ENCODE measurements at places on chromosomes 5 and 9.

- DNase-seq = no peak
Measured at GRCh38 chr5:137847687-137848086, 20.0 kb upstream of the MYOT start.

GRCh38 chr9:109477258-109478050 is 20.7 kb downstream of the PTPN3 start:
- DNase-seq = no peak

GRCh38 chr5:127313847-127314473 is 23.4 kb downstream of the MEGF10 start:
- no peak for DNase-seq

GRCh38 chr5:113128082-113128481 is 151.5 kb downstream of the DCP2 start:
- DNase-seq = no peak

DNA sequence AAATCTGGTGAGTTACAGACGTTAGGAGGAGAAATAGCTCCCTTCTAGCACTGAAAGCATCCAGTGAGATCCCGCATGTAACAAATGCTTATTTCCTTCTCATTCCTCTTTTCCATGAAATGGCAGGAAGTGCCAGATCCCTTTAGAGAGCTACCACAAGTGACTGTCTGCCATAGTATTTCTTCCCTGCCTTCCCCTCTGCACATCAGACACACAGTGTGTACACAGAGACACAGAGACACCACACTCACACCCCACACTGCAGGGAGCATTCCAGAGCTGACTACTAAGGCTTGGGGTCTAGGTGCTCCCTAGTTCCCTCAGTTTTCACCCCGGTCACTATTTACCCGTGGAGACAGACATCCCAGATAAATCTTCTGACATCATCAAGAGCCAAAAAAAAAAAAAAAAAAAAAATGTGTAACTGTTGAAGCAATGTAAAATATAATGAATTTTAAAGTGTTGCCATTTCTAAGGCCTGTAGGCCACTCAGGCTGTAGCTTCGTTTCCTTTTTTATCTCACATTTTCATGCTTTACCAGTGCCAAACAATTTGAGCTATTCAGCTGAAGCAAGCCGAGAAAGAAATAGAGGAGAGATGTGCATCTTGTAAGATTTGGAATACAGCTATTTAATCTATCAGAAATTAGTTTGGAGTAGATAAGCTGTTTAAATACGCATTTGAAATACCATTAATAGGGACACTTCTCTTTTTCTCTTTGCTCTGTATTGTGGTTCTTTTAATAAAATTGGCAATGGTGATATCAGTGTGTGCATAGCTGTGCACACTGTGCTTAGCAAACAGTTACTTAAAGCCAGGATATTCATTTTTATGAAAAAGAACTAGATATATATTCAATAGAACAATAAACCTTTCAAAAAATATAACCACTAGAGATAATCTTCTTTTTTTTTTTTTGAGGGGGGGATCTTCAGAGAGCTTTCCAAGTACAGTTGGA is 405.5 kb downstream of the PDE4D start:
- no peak for DNase-seq

GRCh38 chr5:3311433-3311832 is 284.2 kb upstream of the IRX1 start:
- DNase-seq = no peak

GRCh38 chr9:115035841-115036612 is 81.9 kb downstream of the TNC start:
- no peak for DNase-seq

GRCh38 chr5:75964008-75964407 is 119.2 kb upstream of the SV2C start:
- no peak for DNase-seq

DNA sequence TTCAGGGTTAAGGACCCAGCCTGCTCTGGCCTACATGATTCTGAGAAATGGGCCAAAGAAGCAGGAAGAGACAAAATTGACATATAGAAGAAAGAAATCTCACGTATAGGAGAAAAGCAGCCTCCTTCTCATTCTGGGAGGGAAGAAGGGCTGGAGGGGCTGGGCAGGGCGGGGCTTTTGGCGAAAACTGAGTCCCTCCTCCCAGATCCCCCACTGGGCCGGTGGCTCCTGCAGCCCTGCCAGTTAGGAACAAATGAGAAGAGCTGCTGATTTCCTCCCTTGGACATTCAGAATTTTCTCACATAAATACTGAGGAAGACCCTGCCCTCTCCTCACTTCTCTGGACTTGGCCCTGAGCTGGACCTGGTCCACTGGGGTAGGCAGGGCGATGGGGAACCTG is at the start of gene WNT8A:
Gene WNT8A, plus strand, starts transcription at position 332 of the 400 bp plus-strand sequence. CDS start 95 bp downstream, outside the sequence.
- DNase-seq = no peak

DNA sequence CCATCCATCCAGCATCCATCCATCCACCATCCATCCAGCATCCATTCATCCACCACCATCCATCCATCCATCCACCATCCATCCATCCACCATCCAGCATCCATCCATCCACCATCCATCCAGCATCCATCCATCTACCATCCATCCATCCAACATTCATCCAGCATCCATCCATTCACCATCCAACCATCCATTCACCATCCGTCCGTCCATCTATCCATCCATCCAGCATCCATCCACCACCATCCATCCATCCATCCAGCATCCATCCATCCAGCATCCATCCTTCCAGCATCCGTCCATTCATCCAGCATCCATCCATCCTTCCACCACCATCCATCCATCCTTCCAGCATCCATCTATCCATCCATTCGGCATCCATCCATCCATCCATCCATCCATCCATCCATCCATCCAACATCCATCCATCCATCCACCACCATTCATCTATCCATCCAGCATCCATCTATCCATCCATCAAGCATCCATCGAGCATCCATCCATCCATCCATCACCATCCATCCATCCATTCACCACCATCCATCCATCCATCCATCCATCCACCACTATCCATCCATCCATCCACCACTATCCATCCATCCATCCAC is 32.4 kb upstream of the WDR5 start:
- no peak for DNase-seq

GRCh38 chr5:147450606-147451005 is 59.3 kb downstream of the DPYSL3 start:
- no peak for DNase-seq

DNA sequence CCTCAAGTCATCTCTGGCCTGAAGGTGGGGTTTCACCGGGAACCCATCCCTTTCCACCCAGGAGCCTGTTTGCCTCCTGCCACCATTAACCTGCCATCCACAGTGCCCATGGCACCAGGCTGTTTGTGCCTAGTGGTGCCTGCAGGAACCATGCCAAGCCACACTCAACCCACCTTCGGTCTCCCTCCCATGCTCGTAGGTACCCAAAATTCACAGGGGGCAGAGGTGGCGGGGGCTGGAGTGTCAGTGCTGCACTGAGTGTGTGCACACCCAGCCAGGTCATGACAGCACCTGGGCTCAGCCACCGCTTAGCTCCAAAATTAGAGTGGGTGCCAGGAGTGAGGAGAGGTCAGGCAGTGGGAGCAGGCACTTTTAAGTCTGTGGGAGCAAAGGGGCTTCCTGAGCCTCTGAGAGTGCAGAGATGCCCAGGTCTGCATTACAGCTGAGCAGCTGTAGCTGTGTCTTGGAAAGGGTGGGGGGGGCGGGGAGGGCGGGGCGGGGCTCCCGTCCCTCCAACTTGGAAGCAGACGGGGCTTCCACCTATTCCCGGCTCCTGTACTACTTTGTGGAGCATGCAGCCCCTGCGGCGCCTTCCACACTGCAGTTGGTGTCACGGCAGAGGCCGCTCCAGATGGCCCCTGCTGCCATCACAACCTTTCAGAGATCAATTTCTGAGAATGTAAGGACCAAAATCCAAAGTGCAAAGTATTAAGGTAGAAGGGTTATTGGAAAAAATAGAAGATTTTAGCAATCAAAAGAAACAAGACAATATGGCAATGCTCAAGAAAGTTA is 2396.8 kb upstream of the C9orf72 start:
- no peak for DNase-seq
